ENCODE measurements at places on chromosomes 2 and 18.

GRCh38 chr2:29589440-29590103, 331.8 kb downstream of the ALK start:
- DNase-seq: no peak

GRCh38 chr2:8049851-8050571, 631.8 kb upstream of the ID2 start:
- peak; percentile 18 for DNase-seq

- DNase-seq: no peak
These were observed 129.7 kb downstream of the BARD1 start for GRCh38 chr2:214679736-214680135.

DNA sequence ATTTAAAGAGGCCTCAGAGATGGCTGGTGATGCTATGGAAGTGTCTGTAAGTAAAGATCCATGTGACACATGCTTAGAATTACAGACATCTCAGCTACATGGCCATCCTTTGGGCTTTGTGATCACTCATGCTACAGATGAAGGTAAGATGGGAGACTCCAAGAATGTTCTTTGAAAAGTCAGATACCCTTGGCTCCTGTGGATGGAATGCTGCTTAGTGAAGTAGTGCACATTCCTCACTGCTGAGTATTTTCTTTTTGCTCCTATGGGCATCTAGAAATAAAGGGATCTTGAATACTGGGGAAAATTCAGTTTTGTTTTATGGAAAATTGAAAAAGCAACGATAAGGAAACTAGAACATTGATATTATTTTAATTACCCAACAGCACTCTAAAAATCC, 55.2 kb upstream of the REV1 start:
- no peak for DNase-seq

DNA sequence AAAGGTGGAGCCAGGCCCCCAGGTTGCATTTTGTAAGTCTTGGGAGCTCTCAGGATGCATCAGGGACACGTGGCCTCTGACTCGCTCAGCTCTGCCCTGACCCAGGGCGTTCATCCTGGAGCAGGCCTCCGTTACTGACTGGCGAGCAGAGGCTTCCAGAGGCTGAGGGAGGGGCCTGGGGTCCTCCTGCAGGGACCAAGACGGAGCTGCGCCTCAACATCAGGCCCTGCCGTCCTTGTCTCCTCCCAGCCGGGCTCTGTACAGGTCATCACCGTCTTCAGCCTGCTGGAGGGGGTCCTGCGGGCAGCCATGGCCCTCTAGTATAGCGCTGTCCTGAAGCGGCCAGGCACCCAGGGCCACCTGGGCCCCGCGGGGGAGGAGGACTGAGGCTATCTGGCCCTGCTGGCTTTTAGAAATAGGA, 10.2 kb upstream of the ALPP start:
- DNase-seq: no peak

DNA sequence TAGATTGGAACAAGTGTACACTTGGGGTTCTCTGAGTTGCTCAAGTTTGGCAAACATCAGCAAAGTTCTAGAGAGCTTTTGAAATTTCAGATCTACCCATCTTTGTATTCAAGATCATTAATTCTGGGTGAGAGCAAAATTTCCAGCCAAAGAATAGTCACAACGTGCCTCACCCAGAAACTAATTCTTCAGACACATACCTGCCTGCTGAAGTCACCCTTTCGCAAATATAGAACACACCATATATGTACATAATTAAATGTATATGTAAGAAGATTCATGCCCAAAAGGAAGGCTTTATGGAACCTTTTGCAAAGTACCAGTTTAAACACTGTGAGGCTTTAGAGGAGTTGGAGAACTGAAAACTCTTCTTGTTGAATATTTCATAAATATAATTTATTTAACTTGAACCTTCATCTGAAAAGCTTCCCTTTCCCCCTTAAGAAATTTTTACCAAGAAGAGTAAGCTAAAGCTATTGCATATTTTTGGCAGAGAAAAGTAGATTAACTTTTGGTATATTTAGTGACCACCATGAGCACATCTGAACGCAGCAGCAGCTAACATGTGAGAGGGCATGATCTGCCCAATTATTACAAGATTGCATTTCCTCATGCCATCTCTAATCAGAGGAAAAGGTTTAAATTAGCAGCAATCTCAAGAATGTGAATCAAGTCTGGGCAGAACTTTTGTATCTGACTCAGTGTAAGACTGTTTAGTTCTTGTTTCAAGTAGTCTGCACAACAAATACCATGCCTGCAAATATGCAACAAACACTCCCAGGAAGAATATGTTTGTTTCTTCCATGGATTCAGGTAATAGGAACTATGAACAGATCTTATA, 8.2 kb downstream of the RND3 start:
- DNase-seq: no peak

GRCh38 chr2:27209621-27210401, 2.0 kb upstream of the ATRAID start:
- DNase-seq: no peak

DNA sequence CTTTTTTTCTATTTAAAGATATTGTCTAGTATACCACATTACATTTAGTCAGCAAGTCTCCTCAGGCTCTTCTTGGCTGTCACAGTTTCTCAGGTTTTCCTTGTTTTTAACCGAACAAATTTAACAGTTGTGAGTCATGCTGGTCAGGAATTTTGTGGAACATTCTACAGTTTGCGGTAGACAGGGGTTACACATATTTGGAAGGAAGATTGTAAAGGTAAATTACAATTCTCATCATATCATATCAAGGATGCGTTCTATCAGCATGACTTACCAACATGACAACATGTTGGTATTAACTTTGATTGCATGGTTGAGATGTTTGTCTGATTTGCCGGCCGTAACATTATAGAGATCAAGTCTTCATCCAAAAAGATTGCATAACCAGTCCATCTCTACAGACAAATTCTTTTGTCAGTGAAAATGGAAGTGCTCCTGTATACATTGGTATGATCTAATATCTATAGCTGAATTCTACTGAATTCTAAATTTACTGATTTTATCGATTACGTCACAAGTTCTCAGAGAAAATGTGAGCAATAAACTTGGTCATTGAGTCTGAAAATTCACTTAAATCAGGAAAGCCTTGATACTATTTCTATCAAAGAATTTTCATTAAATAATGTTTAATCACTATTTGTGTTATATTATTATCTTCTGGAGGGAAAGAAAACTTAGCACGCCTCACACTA, 664.4 kb upstream of the SLC8A1 start:
- DNase-seq: no peak

DNA sequence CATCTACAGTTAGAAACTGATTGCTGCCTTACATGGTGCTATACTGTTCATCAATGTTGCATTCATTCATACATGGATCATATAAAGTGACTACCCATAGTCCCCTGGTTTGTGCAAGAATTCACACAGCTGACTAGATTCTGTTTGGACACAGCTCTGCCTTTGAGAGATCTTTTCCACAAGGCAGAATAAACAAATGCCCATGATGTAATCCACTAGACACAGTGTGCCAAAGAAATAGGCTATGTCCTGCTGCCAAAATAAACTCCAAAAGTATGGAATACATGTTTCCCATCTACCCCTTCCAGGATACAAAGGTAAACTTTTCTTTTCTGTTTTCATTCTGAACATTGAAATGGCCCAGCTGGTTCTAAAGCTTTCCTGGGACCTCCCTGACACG, 269.4 kb upstream of the CHAC2 start:
- no peak for DNase-seq

- no peak for DNase-seq
These were observed 112.5 kb downstream of the SMAD7 start for GRCh38 chr18:48838166-48838775.

DNA sequence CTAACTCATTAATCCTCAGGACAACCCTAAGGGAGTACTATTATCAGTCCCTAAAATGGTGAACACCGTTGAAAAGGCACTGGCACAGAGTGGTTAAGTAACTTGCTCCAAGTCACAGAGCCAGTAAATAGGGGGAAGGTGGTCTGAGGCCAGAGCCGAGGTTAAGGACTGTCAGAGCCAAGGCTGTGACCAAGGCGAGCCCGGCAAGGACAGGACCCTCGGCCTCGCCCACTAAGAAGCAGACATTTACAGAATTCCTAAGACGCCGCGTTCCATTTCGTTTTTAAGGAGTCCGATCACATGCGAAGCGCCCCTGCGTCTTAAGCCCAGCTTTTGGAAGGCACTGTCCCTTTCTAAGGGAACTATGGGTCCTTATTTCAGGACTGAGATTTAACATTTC, 1.1 kb downstream of the PDIA6 start:
- no peak for DNase-seq

DNA sequence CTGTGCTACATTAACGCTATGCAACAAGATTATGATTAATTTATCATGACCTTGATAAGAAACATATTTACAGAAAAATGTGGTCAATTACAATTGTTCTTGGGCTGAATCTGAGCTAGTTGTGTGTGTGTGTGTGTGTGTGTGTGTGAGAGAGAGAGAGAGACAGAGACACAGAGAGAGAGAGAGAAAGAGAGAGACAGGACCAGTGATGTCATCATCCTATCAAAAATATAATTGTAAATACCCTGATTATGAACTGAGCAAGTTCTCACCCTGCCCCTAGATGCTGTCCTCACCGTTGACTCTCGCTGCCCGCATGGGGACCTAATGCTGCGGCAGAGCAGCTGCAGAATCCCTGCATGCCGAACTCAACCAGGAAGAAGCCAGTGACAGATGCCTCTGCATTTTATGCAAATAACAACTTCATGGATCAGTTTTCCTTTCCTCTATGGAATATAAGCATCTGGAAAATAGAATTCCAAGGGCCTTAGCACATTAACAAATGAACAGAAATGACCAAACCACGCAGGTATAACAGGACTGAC, 512.5 kb downstream of the PLCL1 start:
- DNase-seq: no peak

DNA sequence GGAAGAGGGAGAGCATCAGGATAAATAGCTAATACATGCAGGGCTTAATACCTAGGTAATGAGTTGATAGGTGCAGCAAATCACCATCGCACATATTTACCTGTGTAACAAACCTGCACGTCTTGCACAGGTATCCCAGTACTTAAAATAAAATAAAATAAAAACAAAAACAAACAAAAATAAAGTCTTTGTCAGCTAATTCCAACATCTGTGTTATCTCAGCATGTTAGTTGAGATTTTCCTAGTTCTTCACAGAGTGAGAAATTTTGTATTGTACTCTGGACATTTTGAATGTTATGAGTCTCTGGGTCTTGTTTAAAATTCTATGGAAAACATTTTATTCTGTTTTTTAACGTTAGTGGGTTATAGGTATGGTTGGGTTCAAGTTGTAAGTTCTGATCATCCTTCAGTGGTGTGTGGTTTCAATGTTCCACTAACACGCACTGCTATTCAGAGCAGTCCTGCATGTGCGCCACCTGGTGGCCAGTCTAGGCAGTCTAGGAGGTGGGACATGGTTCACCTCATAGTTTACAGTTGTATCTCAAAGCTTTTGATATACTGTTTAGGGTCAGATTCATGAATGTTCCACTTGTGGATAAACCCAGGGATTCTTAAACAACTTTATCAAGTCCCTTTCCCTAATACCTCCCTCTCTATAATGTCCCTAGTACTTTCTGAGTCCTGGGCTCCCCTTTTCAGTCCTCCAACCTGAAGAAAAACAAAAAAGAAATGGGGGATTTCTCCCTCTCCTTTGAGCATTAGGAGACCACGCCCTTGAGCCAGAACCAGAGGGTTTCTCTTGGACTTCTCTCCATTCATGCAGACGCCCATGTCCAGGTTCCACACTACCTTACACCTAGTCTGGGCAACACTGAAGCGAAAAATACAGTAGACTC, 213.4 kb upstream of the GATA6 start:
- peak; percentile 65 for DNase-seq

- no peak for DNase-seq
These were observed at the start of gene LRATD1 for GRCh38 chr2:14632133-14632936. Gene LRATD1, plus strand, starts transcription at chr2:14632717. Its CDS starts 1,263 bp downstream, at chr2:14633980.

DNA sequence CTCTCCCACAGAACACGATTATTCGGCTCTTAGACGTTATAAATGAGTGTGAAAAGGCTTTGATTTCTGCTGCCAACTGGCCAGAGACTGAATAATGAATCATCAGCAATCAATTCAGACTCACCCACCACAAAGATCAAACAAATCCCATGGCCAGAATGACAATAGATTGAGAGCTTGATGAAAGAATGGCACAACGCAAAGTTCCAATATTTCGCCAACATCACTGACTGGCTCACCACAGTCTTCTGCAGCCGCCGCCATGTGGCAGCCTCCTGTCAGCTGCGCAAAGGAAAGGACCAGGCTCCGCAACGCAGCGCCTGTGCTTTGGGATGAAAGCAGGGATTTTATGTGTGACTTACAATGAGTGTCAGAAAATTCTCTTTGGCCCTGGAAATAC, 104.4 kb upstream of the SOX11 start:
- DNase-seq: no peak

DNA sequence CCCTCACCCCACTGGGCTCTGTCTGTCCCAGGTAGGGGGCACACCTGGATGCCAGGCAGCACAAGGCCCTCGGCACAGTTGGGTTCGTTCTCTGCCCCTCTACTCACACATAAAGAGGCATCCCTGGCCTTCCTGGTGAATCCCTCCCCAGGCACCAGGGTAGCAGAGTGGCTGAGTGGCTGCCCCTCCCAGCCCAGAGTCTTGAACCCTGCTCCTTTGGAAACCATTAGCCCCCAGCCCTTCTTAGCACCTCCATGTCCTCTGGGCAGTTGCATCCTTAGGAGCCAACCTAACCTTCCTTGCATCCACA, 2.0 kb downstream of the GPC1 start:
- no peak for DNase-seq

DNA sequence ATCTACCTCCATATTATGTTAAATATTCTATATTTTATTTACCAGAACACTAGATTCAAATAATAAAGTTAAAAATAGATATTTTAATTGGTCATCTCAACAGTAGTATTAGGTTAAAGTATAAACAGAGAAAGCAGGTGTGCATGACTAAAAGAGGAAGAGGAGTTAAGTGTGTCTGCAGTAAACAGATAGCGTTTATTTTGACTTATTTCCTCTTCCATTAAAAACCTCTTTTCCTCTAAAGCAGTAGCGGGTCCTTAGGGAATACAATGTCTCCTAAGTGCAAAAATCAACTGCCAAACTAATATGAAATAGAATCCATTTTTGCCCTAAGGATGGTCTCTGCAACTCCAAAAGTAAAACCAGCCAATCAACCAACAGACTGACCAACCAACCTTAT, 27.7 kb downstream of the EIF2AK3 start:
- DNase-seq: no peak

DNA sequence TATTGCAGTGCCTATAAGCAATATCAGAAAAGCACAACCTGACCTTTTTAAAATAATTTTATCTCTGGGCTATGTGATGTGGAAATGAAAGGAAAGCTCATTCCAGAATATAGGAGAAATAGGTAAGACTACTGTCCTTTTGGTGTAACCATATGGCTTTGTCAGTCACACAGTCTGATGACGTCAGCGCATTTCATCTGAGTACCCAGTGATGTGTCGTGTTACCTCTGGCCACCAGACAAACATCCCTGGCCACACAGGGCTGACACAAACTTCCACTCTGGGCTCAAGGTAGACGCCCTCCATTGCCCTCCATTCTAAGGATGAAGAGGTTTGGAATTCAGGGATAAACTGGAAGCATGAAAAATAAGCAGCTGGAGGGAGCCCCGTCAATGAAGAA, 506.7 kb downstream of the CMPK2 start:
- no peak for DNase-seq
